B cell (primary cell): ENCODE measurements at places on chromosomes 6 and 20. TPM values are rescaled to one million over a fixed set of nuclear protein-coding genes. Genes with fewer than 3 reads are reported as not detected.

Gene WFDC13
- not detected in 2 replicates for total RNA-seq

Gene CALHM5
- total RNA-seq: not detected in 2 replicates

Gene YIPF3
- total RNA-seq: 82.1 and 92.6 TPM in 2 replicates

Gene VSX1
- total RNA-seq: not detected in 2 replicates

Gene ADAM33
- not detected in 2 replicates for total RNA-seq

Gene MCCD1
- total RNA-seq: not detected in 2 replicates

DNA sequence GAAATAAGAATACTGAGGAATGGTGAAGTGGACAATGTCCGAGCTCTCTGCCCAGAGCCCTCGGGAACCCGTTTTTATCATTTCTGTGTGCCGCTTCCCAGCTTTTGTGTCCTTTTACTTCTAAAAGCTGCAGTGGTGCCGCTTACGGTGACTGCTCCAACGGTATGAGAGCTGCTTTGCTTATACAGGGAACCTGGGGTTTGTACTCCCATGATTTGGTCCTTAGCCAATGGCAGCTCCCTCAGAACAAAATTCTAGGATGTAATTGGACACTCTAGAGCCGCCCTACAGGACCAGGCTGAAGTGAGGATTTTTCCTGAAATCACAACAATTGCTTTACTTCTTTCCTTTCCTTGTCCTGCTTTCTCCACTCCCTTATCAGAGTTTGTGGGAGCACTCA, 24.2 kb upstream of the PCSK2 start:
- no peaks in the 10 kb centered on the region for H3K36me3 ChIP-seq
- no peaks in the 10 kb centered on the region for H3K27me3 ChIP-seq
- no peak overlapping the region for H3K4me3 ChIP-seq
- no peak overlapping the region for H3K27ac ChIP-seq
- no peaks in the 10 kb centered on the region for H3K4me1 ChIP-seq
- DNase-seq: no peak

GRCh38 chr20:62519826-62520225, 44.0 kb upstream of the GATA5 start:
- H3K27me3 ChIP-seq: peaks cover 32% of the 10 kb centered on the region
- no peak for DNase-seq
- no peaks in the 10 kb centered on the region for H3K36me3 ChIP-seq
- no peak overlapping the region for H3K27ac ChIP-seq

DNA sequence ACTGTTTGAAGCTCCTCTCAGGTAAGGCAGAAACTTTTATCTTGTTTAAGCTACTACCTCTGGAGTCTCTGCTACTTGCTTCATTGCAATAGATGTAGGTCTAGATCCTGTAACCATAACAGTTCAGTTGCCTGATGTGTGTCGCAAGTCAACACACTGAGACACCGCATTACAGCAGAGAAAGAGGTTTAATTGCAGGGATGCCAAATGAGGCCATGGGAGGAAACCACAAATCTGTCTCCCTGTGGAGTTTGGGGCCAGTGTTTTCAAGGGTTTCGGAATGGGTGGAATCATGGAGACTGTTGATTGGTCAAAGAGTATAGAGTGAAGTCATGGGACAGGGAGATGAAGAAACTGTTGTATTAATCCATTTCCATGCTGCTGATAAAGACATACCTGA, 57.1 kb upstream of the RBM24 start:
- H3K27me3 ChIP-seq: no peaks in the 10 kb centered on the region
- H3K27ac ChIP-seq: no peak overlapping the region
- no peaks in the 10 kb centered on the region for H3K36me3 ChIP-seq
- H3K4me1 ChIP-seq: no peaks in the 10 kb centered on the region

DNA sequence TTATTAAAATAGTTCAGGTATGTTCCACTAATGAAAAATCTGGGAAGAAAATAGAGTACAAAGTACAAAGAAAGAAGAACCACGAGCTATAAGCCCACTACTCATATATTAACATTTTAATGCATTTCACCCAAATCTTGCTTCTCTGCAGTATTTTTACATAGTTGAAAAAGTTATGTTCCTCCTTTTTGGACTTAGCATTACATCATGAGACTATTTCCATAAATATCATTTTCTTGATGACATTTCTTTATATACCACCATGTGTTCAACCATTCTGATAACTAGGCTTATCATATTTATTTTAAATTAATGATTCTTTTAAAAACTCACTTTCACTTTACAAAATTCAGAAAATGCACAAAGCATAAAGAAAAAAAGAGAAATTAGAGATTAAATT, 3.0 kb downstream of the IPCEF1 start:
- H3K27me3 ChIP-seq: no peaks in the 10 kb centered on the region
- DNase-seq: no peak
- no peak overlapping the region for H3K27ac ChIP-seq
- no peak overlapping the region for H3K4me3 ChIP-seq
- no peaks in the 10 kb centered on the region for H3K36me3 ChIP-seq
- H3K4me1 ChIP-seq: peaks cover 36% of the 10 kb centered on the region

GRCh38 chr20:57065646-57066045, 200.8 kb downstream of the BMP7 start:
- H3K36me3 ChIP-seq: no peaks in the 10 kb centered on the region
- no peaks in the 10 kb centered on the region for H3K4me1 ChIP-seq
- DNase-seq: no peak
- no peak overlapping the region for H3K27ac ChIP-seq
- H3K4me3 ChIP-seq: no peak overlapping the region

- no peaks in the 10 kb centered on the region for H3K27me3 ChIP-seq
- H3K27ac ChIP-seq: no peak overlapping the region
- H3K4me1 ChIP-seq: no peaks in the 10 kb centered on the region
- no peak for DNase-seq
- no peaks in the 10 kb centered on the region for H3K36me3 ChIP-seq
Measured at GRCh38 chr6:71138376-71138775, 150.2 kb upstream of the OGFRL1 start.

GRCh38 chr20:46255440-46256104, 52.7 kb downstream of the CDH22 start:
- H3K27ac ChIP-seq: no peak overlapping the region
- no peaks in the 10 kb centered on the region for H3K36me3 ChIP-seq

GRCh38 chr6:52570291-52570700, 6.6 kb downstream of the TRAM2 start:
- no peak overlapping the region for H3K27ac ChIP-seq
- no peaks in the 10 kb centered on the region for H3K27me3 ChIP-seq
- H3K4me3 ChIP-seq: no peak overlapping the region
- peaks cover 15% of the 10 kb centered on the region for H3K4me1 ChIP-seq
- peaks cover 6% of the 10 kb centered on the region for H3K36me3 ChIP-seq

DNA sequence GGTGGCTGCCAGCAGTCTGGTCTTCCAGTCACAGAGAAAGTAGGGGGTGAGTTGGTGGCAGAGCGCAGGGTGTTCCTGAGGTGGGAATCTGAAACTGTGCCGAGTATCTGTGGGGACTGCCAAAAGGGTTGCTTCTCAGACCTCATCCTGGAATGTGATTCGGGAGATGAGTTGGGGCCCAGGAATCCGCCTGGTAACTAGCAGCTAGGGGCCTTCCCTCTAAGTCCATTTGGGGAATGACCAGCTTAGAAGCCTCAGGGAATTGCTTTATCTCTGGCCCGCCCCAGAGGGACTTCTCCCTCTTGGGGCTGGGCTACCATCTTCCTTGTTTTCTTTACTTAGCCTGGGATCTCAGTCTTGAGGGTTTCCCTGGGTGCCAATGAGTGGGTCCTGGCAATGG, 49.6 kb downstream of the MOCS1 start:
- no peaks in the 10 kb centered on the region for H3K4me1 ChIP-seq
- H3K4me3 ChIP-seq: no peak overlapping the region
- no peaks in the 10 kb centered on the region for H3K36me3 ChIP-seq
- no peaks in the 10 kb centered on the region for H3K27me3 ChIP-seq

- H3K27me3 ChIP-seq: no peaks in the 10 kb centered on the region
- H3K4me3 ChIP-seq: peak overlapping the region; percentile 96
- H3K36me3 ChIP-seq: peaks cover 16% of the 10 kb centered on the region
- no peak for DNase-seq
- H3K27ac ChIP-seq: no peak overlapping the region
Measured at GRCh38 chr6:125957845-125958244, 1.3 kb downstream of the HINT3 start.

DNA sequence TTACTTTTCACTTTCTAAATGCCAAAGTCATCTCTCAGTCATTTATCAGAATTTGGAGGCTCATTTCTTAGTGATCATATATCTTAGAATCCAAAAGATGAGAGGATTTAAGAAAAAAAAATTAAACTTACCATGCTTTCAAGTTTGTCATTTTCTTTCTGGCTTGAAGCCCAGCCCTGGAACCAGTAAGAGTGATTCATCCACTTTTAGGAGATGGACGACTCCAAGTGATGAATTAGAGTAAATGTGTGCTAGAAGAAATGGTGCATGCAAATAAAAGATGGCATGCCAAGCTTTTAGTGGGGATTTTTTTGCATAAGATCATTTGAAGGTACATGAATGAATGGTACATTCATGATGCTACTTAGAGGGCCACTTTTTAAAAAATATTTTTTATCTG, 20.1 kb downstream of the PLCB1 start:
- no peak for DNase-seq
- H3K27ac ChIP-seq: no peak overlapping the region
- no peaks in the 10 kb centered on the region for H3K36me3 ChIP-seq
- no peak overlapping the region for H3K4me3 ChIP-seq
- no peaks in the 10 kb centered on the region for H3K27me3 ChIP-seq
